ENCODE measurements at places on chromosomes 2 and 18. TPM values are rescaled to one million over a fixed set of nuclear protein-coding genes. Genes with fewer than 3 reads are reported as not detected.

- no peak overlapping the region for H3K27ac ChIP-seq
- no peaks in the 10 kb centered on the region for H3K36me3 ChIP-seq
- H3K4me3 ChIP-seq: no peak overlapping the region
- DNase-seq: peak; percentile 10
- H3K27me3 ChIP-seq: no peaks in the 10 kb centered on the region
These were observed 165.3 kb upstream of the TFPI start for GRCh38 chr2:187719510-187719909.

The IL36B gene
- total RNA-seq: not detected

DNA sequence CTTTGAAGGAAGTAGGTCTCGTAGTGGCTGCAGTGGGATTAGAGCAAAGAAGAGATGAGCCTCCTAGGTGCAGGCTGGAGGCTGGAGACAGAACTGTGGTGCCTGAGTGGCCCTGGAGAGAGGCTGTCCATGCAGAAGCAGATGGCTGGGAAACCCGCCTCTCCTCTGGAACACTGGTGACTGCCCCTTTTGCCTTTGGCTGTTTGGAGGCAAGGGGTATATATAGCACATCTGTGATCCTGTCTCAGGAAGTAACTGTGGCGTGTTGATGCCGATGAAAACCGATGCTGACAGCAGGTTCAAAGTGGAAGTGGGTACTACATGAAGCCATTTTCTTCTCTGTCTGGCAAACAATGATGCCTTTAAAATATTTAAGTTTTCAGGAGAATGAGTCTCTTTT lies 43.5 kb downstream of the SLC9A2 start:
- H3K4me3 ChIP-seq: no peak overlapping the region
- DNase-seq: no peak
- H3K27me3 ChIP-seq: no peaks in the 10 kb centered on the region
- H3K36me3 ChIP-seq: no peaks in the 10 kb centered on the region
- no peaks in the 10 kb centered on the region for H3K4me1 ChIP-seq

DNA sequence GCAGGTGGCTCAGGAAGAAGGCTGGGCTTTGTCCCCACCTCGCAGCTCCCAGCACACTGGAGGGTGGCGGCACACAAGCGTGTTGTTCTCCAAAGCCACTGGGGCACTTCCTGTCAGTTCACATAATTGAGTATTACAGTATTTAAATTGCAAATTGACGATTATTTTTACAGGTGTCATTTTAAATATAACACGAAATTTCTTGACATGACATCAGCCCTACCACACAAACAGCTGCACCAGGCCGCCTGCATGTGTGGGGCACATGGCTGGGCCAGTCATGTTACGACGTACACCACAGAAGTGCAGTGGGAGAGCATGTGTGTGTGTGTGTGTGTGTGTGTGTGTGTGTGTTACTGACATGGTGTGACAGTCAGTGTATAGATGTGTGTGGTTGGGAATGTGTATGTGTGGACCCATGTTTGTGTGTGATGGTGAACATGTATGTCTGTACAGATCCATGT lies 155.6 kb downstream of the TTC32 start:
- no peak for DNase-seq
- H3K27ac ChIP-seq: no peak overlapping the region
- no peaks in the 10 kb centered on the region for H3K36me3 ChIP-seq

GRCh38 chr2:207311316-207312005 lies 145.7 kb upstream of the KLF7 start:
- H3K4me3 ChIP-seq: no peak overlapping the region
- no peaks in the 10 kb centered on the region for H3K36me3 ChIP-seq
- no peaks in the 10 kb centered on the region for H3K27me3 ChIP-seq

Measured in left lung (tissue), 14 donors.